H9 (cell line): ENCODE measurements at places on chromosomes 12 and 14. TPM values are rescaled to one million over a fixed set of nuclear protein-coding genes. Genes with fewer than 3 reads are reported as not detected.

The AMN gene
- 1.9 and 2.2 TPM in 2 replicates for total RNA-seq

DNA sequence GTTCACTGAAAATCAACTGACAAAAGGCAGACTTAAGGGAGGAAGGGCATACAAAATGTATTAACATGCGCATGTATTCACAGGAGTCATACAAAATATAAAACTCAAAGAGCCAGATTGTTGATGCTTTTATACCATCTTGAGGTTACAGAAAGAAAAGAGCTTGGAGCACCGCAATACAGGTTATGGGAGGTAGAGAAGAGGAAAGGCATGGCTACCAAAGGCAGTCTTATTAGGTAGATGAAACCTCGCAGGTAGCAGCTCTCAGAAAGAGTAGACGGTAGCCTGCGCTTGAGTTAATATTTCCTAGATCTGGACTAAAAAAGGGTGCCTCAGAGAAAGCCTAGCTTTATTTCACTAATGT lies 69.0 kb upstream of the DHRS4 start:
- no peak for DNase-seq

DNA sequence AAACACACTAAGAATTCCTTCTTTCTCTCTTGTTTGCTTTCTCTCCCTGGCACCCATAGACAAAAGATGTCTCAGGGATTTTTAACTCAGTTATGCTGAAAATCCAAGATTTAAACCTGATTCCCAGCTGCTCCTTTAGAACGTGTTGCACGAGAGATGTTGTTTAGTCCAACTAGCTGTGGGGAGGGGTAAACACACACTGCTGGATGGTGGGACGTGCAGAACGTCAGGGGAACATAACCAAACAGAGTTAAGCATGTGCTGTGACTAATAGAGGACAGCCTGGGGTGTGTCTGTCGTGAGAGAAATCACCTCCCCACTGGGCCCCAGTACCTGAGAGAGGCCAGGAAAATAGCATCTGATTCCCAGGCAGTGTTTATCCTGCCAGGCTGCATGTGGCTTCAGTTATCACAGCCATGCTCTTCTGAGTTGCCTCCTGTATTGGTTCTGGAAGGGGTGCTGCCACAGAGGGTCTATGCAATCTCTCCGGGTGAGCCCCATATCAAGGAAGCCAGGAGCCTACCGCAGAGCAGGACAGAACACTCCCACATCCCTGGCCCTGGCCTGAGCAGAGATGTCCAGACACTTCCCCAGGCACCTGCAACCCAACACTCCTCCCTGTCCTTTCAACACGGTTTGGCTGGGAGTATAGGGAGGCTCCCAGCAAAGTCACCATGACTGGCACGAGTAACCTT lies 112.7 kb upstream of the EGLN3 start:
- DNase-seq, result no peak

- no peak for DNase-seq
Measured at GRCh38 chr12:89863968-89864367, 155.3 kb upstream of the ATP2B1 start.

- DNase-seq, result no peak
Measured at GRCh38 chr14:35197015-35197414, 74.7 kb downstream of the PRORP start.

DNA sequence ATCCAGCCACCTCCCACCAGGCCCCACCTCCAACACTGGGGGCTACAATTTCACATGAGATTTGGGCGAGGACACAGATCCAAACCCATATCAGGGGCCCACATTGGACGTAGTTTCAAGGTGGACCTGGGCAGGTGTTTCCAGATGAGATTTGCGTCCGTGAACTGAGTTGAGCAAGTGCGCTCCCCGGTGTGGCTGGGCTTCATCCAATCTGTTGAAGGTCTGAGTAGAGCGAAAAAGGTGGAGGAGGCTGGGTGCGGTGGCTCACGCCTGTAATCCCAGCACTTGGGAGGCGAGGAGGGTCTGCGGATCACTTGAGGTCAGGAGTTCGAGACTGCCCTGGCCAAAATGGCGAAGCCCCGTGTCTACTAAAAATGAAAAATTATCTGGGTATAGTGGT lies 4.9 kb upstream of the GLT1D1 start:
- no peak for DNase-seq
